Stimulated activated CD4-positive, alpha-beta T cell treated with anti-CD3 and anti-CD28 coated beads, Interleukin-15, amount 100 ng/mL, for 1 hour (primary cell): ENCODE measurements at places on chromosomes 6 and 20.

DNA sequence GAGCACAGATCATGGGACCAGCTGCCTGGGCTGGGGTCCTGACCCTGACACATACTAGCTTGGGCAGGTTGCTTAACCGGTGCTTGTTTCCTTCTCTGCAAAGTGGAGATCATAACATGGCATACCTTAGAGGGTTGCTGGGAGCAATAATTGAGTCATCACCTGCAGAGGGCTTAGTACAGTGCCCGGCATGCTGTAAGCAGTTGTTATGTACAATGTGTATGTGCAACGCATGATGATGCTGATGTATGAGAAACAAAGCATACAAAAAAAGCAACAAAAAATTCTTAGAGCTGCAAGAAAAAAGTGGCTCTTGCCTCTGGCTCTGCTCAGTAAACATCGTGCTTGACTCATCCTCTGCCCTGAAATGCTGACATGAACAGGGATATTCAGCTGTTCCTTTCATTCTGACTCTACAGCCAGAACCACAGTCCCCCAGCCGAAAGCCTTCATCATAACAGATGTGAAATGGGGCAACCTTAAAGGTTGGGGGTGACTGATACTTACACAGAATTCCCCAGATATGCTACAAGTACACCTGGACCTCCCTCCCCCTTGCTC, 91.7 kb downstream of the CLIC5 start:
- DNase-seq = no peak

- no peak for DNase-seq
These were observed 82.9 kb upstream of the MARCKS start for GRCh38 chr6:113774127-113774825.

DNA sequence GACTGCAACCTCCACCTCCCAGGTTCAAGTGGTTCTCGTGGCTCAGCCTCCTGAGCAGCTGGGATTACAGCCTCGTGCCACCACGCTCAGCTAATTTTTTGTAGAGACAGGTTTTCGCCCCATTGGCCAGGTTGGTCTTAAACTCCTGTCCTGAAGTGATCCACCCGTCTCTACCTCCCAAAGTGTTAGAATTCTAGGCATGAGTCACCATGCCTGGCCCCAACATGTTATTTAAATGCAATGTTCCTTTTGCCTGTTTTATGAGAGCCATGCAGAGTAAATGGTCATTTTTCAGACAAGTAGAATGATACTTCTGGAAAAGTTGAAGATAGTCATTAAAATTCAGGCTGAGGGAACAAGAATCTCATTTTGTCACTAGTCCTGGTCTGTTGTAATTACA, 43.8 kb upstream of the RPS6KA2 start:
- no peak for DNase-seq

DNA sequence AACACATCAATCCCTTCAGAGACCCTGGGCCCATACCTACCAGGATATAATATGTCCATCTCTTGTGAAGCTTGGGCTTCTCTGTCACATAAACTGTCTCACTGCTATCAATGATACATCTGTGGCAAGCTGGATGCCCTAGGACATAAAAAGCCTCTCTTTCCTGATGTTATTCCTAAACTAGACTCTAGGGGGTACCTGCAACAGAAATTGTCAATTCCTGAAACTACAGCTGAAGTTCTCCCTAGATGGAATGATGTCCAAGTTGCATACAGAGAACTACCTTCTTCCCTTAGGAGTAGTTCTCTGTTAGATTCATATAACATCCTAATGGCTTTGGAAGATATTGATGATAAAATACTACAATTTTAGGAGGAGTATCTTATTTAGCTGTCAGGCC, 35.8 kb downstream of the TBX18 start:
- no peak for DNase-seq

DNA sequence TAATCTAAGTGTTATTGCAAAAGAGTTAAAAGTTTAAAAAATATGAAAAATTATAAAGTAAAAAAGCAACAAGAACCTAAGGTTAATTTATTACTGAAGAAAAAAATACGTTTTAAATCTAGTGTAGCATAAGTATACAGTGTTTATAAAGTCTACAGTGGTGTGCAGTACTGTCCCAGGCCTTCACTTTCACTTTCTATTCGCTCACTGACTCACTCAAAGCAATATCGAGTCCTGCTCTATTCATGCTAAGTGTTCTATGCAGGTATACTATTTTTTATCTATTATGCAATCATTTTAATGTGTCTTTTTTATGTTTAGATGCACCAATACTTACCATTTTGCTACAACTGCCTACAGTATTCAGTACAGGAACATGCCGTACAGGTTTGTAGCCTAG, 113.0 kb downstream of the MANEA start:
- no peak for DNase-seq

DNA sequence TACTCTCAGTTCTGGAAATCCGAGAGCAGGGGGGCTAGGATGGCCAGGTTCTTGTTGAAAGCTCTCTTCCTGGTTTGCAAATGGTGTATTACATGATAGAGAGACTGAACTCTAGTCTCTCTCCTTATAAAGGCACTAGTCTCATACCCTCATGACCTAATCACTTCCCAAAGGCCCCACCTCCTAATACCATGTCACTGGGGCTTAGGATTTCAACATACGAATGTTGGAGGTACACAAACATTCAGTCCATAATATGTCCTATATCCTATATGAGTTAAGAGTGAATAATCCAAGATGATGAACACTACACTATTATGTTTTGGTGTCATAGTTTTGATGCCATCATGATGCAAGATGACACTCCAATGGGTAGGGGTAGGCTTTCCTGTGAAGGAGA, 20.0 kb upstream of the TXLNB start:
- no peak for DNase-seq

DNA sequence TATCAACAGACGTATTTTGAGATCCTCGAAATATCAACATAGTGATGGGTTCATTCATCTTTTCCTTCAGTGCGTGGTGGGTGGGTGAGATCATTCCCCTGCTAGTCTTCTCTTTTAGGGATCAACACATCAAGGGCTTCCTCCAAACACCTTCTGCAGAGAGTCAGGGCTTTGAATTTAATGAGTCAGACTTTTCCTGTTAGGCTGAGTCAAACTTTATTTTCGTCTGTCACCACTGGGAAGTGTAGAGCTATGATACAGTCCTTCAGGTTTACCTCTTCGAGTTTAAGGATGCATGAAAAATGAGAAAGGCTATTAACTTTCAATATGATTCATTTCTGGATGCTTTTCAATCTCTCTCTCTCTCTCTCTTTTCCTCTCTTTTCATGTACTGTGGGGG, 189.1 kb downstream of the BMP2 start:
- no peak for DNase-seq

DNA sequence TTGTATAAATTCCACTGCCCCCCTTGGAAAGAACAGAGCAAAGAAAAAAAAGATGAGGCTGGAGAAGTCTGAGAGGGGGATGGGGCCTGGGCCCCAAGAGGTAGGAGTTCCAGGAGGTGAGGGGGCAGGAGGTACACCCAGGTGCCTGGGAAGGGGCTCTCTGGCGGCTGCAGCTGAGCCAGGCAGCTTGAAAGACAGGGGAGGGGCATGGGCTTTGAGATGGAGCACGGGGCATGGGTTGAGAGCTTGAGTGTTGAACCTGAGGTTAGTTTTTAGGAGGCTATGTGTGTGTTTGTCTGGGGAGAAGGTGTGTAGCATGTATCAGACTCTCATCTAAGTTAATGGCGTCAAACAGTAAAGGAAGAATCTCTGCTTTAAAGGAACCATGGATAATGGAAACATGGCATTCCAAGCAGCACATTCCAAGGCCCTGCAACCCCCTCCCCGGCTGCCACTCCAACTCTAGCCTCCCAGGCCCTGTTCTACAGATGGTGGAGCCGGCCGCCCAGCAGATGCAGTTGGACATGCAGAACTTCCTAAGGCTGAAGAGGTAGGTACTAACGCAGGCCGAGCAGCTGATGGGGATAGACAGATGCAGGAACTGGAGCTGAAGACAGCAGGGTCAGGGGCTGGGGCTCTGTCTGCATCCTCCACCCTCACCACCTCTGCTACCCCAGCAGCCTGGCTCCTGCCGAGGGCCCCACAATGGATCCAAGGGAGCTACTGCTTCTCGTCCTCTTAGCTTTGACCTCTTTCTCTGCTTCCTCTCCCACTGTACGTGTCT, 42.1 kb downstream of the MDFI start:
- no peak for DNase-seq
